ENCODE measurements at places on chromosomes 4 and X. TPM values are rescaled to one million over a fixed set of nuclear protein-coding genes. Genes with fewer than 3 reads are reported as not detected.

DNA sequence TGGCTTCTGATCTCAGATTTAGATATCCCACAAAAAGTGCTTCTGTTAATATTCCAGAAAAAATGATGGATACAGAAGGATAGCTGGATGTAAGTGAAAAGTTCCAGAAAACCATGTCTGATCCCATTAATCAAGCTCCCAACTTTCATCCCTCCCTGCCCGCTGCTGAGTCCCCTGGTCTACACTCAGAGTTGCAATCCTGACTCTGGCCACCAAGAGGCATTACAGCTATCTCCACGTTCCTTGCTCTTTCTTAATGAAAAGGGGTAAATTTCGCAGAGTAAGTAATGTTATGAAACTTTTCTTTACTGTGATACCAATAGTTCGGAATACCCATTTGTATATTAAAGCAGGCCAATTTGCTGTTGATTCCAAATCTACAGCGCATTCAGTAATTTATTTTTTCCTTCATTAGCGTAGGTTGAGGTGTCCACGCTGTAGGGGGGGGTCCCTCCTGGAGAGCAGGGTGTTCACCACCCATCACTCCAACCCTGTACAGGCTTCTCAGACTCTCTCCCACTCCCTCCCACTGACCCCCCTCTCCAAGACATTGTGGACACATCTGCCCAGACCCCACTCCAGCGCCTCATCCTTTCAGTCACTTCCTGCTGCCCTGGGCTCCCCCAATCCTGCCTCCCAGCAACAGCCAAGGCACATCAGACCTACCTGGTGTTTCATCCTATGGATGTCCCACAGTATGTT lies 55.1 kb downstream of the RAB40A start:
- DNase-seq: peak; percentile 27

DNA sequence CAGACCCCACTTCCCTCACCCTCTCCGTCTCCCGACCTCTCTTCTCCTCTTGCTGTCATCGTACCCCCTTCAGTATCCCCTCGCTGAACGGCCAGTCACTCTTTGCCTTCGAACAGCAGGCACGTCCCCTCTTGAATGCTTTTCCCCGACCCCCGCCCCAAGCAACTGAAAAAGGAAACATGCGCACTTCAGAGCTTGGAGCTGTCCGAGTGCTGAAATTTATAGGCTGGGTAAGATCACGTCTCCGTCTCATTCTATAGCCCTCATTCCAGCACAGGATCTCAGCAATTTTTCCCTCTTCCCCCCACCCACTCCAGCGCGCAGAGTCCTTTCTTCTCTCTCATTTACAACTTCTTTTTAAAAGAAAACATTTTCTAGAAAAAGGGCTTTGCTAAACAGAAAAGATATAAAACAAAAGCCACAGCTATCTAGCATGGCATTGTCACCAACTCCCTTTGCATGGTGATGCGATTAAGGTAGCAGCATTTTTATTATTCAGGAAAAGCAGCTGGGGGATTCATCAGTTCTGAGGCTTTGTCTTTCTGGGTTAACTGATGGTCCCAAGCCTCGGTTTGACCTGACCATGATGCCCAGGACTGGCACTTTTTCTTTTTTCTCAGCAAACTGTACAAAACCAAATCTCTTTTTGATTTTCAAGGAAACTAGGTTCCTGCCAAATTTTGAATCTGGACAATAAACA lies at the start of gene GLRA2:
Gene GLRA2 (plus strand): TSS at position 247 of the 700 bp plus-strand sequence. CDS start 522 bp downstream, outside the sequence.
- DNase-seq: peak; percentile 9

GRCh38 chr4:1627417-1628313 lies 56.4 kb downstream of the FAM53A start:
- no peak for DNase-seq

- no peak for DNase-seq
Measured at GRCh38 chrX:103017542-103017941, 46.4 kb downstream of the BEX1 start.

GRCh38 chr4:182206916-182207315 lies 36.3 kb upstream of the TENM3 start:
- no peak for DNase-seq

GRCh38 chrX:101171883-101172400 lies 47.6 kb upstream of the DRP2 start:
- DNase-seq: no peak

DNA sequence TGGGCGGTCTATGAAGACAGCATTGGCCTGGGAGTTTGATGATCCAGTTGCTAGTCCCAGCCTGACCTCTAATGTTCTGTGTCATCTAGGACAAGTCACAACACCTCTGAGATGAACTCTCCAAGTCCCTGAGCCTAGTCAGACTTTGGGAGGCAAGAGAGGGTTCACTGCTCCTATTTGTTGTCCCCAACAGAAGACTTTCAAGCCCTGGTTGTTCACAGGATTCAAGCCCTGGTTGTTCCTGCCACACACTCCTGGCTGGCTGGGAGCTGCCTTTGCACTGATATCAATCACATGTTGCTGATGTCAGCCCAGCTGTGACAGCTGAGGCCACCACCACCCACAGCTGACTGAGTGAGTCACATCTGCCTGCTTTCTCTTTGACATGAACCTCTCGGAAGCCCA lies 253.2 kb upstream of the RASGEF1B start:
- DNase-seq: peak; percentile 32

DNA sequence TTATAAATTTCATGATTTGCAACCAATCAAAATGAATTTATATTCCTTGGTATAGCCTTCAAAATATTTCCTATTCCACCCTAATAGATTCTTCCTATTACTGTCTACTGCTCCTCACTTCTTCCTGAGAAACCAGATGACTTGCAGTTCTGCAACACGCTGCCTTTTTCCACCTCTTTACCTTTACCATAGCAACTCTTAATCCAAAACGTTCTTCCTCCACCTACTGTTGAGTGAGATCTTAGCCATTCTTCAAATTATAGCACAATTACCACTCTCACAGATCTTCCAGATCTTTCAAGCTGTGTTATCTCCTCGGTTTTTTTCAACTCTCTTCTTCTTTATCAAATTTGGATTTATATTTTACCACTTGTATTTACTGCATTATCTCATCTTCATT lies 289.8 kb downstream of the ADGRL3 start:
- DNase-seq: no peak

GRCh38 chr4:82833696-82834313 lies 35.2 kb upstream of the SCD5 start:
- DNase-seq: peak; percentile 25

- no peak for DNase-seq
Measured at GRCh38 chrX:68413254-68413653, 20.0 kb downstream of the OPHN1 start.

GRCh38 chr4:113899271-113900070 lies 80.0 kb downstream of the ARSJ start:
- no peak for DNase-seq

GRCh38 chr4:156576946-156577345 lies 394.7 kb downstream of the PDGFC start:
- DNase-seq: no peak

GRCh38 chr4:181853881-181854511 lies 389.2 kb upstream of the TENM3 start:
- DNase-seq: no peak

DNA sequence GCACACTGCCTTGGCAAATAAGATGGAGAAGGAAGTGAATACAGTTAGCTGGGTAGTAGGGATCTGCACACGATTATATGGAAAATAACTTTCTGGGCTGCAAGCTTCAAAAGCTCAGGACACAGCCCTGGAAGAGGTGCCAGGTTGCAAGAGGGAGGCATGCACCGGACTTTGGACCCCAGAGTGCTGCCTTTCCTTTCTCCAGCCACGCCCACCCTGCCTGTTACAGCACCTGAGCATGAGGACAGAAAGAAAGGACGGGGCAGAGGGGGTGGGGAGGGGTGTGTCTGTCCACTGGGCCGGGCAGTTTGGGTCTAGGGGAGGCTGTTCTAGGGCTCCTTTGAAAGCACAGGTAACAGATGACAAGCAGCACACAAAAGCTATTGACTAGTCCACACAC lies 152.8 kb downstream of the ENPP6 start:
- DNase-seq: peak; percentile 6

DNA sequence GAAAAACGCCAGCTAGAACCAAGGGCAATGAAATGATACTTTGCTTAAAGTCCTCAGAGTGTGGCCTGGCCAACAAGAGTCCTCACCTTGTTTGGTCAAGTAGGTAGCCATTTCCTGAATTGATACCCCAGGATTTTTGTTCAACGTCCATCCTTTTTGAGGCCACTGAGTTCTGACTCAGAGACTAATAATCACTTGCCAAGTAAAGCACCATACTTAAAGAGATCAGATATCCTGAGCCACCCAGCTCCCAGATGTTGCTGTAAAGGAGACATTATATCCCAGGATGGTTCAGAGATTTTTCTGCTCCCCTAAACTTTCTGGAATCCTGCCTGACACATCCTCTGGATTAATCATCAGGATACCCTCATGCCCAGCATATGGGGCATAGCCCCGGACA lies 190.9 kb downstream of the RAP1GDS1 start:
- no peak for DNase-seq

GRCh38 chr4:176726803-176727202 lies 65.9 kb downstream of the VEGFC start:
- no peak for DNase-seq

DNA sequence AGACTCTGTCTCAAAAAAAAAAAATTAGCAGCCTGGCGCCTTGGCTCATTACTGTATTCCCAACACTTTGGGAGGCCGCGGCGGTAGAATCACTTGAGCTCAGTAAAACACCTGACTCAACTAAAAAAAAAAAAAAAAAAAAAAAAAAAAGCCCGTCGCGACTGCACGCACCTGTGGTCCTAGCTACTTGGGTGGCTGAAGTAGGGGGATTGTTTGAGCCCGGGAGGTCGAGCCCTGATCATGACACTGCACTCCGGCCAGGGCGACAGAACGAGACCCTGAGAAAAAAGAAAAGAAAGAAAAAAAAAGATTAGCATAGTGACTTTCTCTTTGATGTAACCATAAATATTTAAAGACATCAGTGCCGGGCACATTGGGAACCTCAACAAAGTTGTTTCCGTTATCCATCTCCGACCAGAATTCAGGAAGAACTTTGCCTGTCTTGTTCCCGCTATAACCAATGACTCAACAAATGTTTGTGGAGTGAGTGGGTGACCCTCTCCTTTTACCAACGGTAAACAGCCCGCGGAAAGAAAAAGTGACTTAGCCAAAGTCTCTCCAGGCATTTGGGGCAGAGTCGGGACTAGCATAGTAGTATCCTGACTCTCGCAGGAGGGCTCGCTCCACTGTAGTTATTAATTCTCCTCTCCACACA lies 553 bp upstream of the MED28 start:
- DNase-seq: peak; percentile 9

- no peak for DNase-seq
Measured at GRCh38 chrX:86507331-86507730, 359.1 kb downstream of the DACH2 start.

DNA sequence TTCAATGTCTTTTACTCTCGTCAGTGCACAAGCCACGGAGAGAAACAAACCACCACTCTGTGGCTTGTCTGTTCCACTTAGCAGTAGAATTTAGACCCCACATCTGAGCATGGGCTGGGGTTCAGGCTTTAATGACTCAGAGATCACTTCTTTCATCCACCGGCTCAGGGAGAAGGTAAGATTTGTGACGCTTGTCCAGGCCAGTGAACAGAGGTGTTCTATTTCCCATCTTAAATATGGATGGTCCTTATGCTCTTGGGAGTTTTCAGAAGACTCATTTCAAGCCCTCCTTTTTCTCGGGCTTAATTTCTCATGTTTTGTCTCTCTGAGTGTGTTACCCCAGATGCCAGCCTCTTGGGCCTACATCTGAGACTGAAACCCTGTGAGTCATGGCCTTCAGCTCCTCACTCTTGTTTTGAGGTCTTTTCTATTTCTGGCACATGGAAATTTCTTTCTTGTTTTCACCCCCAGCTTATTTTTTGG lies 127.4 kb upstream of the SFRP2 start:
- DNase-seq: no peak

GRCh38 chr4:151175754-151176631 lies 76.6 kb downstream of the RPS3A start:
- DNase-seq: no peak

GRCh38 chr4:108141213-108141950 lies 27.4 kb downstream of the LEF1 start:
- DNase-seq: no peak

GRCh38 chrX:48911412-48912182 lies at the start of gene SLC35A2:
Gene SLC35A2, minus strand, starts transcription at chrX:48911646. Its CDS starts 10 bp downstream, at chrX:48911636.
- DNase-seq: peak; percentile 89

GRCh38 chrX:37420185-37420584 lies 71.0 kb downstream of the PRRG1 start:
- no peak for DNase-seq

- DNase-seq: no peak
Measured at GRCh38 chrX:16683007-16683664, 29.3 kb downstream of the CTPS2 start.

GRCh38 chr4:107034996-107035818 lies 906 bp downstream of the DKK2 start:
- no peak for DNase-seq

DNA sequence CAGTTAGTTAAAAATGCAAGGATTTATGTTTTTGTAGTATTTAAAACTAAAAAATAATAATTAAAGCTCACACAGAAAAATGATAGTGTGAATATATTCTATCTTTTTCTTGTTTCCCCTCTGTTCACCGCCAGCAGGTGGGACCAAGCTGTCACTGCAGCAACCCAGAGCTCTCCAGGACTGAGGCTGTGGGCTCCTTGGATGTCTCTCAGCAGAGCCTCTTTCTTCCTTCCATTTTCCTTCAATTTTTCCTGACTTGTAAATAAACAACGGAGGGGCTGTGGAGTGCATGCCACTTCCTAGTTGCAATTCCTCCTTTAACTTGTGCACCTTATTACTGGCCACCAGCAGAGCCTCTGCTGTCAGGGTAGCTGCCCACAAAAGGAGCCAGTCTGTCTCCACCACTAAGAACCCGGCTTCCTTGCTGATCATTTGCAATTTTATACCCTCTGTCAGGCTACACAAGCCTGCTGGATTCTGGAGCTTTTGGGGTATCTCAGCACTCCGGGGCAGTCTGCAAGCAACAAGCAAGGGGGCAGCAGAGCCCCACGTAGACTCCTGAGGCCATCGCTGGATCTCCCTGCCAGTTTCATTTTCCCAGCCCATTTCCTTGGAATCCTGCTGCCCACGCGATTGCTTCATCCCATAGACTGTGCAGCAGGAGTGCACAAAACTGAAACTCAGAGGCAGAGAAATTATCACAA lies 1467.4 kb downstream of the C4orf33 start:
- peak; percentile 38 for DNase-seq

Gene CYLC1
- not detected for total RNA-seq

Gene CLDN2
- total RNA-seq: 55.7 TPM

Gene CENPVL1
- total RNA-seq: not detected

Gene GRIPAP1
- total RNA-seq: 26.4 TPM

Gene FAM241A
- total RNA-seq: 0.91 TPM

Gene CD99L2
- total RNA-seq: 3.8 TPM

Gene GAGE13
- not detected for total RNA-seq

Gene STPG2
- total RNA-seq: not detected

Gene MAGEA2B
- total RNA-seq: not detected

Gene AADAT
- total RNA-seq: 0.81 TPM

Gene USP17L21
- total RNA-seq: not detected

Gene RADX
- total RNA-seq: not detected

Gene PABPC4L
- total RNA-seq: not detected

Gene ZDHHC15
- not detected for total RNA-seq

All from HT-29 (cell line).